Esophagus squamous epithelium (tissue), 5 donors: ENCODE measurements at places on chromosomes 6 and 20.

- DNase-seq: no peak
Observed at GRCh38 chr6:3176562-3177355, 19.4 kb upstream of the TUBB2A start.

GRCh38 chr20:58251979-58252591, 23.6 kb upstream of the ANKRD60 start:
- DNase-seq: no peak

- DNase-seq: no peak
Observed at GRCh38 chr6:86963352-86963751, 26.0 kb downstream of the HTR1E start.

DNA sequence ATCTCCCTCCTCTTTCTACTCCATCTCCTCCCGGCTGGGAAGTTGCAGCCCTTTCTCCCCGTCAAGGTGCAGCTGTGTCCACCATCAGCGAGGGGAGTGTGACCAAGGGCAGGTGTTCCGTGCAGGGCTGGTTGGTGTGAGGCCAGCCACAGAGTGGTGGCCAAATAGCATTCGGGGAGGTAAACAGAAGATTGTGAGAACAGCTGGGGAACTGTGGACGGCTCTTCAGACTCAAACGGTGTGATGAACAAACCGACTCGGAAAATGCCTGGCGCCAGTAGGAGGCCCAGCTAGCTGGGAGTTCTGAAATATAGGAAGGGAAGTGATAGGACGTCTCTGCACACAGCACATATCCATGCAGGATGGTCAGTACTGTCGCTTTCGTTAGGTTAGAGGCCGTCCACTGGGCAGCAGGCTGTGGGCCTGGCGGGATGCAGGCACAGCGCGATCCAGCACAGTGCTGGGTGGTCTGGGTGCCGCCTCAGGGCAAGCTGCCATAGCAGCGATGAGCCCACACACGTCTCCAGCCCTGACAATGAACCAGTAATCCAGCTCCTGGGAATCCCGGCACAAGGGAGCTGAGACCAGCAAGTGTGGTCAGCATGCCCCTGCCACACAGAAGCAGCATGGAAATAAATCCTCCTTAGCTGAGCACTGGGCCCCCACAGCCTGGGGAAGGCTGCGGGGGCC, 258.1 kb downstream of the TAF4 start:
- no peak for DNase-seq

- DNase-seq: no peak
Observed at GRCh38 chr6:47698342-47698787, at the start of gene ADGRF4. Gene ADGRF4, plus strand, starts transcription at chr6:47698580. Its CDS starts 8,666 bp downstream, at chr6:47707246.

GRCh38 chr6:134223796-134224420, 94.0 kb downstream of the SGK1 start:
- DNase-seq: no peak

GRCh38 chr6:153553627-153554026, 422.5 kb upstream of the RGS17 start:
- DNase-seq: no peak

- DNase-seq: no peak
Observed at GRCh38 chr20:41260734-41261220, 56.8 kb downstream of the ZHX3 start.

GRCh38 chr6:169248521-169248971, 5.1 kb downstream of the THBS2 start:
- DNase-seq: no peak

GRCh38 chr6:35295521-35296315, 1.9 kb upstream of the DEF6 start:
- no peak for DNase-seq

- no peak for DNase-seq
Observed at GRCh38 chr6:38171997-38172738, 352.6 kb downstream of the ZFAND3 start.

DNA sequence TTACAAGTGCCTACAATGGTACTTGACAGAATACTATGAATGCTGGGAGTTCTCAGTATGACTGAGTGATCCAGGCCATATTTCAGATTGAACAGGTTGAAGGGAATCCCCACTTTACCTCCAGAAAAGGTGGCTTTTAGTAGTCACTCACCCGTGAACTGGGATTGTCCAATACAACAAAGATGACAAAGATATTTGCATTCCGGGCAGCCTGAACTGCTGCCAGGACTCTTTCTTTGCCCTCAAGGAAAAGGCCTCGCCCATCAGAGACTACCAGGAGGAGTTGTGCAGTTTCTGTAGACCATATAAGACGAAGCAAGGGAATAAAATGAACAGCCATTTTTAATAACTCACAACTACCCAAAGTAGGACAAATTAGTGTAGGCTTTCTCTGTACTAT, 6.3 kb upstream of the LYRM2 start:
- DNase-seq: no peak

- no peak for DNase-seq
Observed at GRCh38 chr6:113763311-113763766, 93.8 kb upstream of the MARCKS start.

GRCh38 chr6:63486196-63486595, 86.1 kb upstream of the LOC128125822 start:
- DNase-seq: no peak

DNA sequence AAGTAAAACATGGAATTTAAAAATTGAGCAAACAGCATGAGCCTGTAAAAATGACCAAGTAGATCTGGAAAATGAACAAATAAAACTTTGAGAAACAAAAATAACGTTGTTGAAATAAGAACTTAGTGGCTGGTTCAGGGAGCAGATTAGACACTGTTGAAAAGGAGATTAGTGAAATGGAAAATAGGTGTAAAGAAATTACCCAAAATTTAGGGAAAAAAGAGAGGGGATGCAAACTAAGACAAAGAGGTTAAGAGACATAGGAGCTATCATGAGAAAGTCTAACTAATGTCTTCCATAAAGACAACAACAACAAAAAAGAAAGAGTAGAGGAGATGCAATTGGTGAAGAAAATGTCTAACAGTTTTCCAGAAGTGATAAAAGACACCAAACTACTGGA, 29.0 kb downstream of the APCDD1L start:
- DNase-seq: no peak

- no peak for DNase-seq
Observed at GRCh38 chr20:12466915-12467314, 541.9 kb upstream of the SPTLC3 start.

GRCh38 chr20:1908191-1908590, 13.0 kb downstream of the SIRPA start:
- DNase-seq: no peak

DNA sequence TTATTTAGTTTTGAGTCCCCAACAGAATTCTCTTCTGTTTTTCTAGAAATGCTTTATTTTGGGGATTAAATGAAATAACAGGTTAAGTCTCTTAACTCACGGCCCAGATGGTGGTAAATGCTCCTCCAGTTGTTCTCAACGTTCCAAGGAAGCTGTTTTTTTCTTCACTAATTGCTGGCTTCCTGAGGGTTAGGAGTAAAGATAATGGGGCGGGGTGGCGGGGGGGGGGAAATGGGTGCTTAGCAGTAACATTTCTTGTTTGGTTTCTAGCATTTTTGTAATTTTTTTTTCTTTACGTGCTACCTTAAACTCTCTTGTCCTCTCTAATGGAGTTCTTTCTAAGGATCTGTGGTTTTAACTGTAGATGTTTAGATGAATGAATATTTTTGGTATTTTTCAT, 2.2 kb downstream of the SRSF3 start:
- DNase-seq: no peak

- no peak for DNase-seq
Observed at GRCh38 chr6:137389150-137389704, 105.0 kb downstream of the OLIG3 start.

DNA sequence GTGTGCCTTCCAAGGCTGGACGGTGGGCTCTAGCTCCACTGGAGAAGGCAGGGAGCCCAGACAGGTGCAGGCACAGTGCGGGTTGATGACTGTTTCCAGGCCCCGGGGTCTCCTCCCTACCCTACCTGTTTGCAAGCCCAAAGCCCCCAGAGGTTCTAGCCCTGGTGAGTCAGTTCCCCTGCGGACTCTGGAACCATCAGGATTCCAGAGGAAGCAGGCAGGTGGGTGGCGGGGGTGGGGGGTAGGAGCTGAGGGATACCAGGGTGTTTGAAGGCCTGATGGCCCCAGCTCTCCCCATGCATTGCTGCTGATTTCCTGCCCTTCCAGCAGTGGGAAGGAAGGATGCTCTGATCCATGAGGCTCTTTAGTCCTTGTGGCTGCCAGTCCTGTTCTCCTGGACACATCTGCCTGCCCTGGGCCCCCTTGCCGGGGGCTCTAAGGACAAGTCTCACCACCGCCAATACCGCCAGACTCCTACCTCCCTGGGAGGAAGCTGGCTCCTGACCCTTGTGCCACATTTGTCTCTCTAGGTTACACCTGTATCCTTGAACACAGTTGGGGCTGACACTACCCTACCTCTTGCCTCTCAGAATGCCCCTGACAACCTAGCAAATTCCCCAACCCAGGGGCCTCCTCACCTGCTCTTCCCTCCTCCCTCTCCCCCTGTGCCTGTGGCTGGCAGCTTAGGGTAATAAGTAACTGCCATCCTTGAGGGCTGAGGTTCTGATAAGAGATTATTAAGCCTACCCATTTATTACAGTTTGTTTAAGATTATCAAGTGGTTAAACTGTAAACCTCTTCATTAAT, 21.7 kb downstream of the KCNK5 start:
- no peak for DNase-seq

DNA sequence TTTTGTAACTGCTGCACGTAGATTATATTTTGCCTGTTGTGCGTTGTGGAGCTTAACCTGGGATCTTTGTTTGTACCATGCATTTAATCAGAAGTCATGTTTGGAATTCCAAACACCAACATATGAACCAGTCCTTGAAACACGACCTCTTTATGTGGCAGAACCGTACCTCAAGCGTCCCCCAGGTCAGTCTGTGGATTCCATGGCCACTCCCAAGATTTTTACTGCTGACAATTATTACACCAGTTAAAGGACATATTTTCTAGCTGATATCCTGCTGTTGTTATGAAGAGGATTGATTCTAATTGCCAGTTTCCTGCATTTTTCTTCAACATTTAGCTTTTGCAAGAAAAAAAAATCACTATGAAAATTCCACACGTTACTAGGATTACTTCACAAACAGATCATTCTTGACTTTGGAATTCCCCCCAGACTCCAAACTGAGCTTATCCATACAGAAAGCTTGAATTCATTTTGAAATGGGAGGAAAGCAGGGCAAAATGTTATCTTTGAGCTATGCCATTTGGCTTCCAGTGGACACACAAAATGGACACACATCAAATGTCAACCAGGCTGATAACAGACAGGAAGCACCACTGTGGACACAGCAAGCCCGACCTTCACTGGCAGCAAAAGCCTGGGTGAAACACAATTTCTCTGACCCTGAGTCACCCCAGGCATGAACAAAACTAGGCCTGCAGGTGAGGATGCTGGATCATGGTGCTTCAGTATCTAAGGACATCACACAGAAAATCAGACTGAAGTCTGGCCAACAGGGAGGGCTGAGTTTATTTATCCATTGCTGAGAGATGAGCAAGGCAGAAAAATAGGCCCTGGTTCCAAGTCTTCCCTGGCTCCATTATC, 542.9 kb upstream of the JAG1 start:
- no peak for DNase-seq

DNA sequence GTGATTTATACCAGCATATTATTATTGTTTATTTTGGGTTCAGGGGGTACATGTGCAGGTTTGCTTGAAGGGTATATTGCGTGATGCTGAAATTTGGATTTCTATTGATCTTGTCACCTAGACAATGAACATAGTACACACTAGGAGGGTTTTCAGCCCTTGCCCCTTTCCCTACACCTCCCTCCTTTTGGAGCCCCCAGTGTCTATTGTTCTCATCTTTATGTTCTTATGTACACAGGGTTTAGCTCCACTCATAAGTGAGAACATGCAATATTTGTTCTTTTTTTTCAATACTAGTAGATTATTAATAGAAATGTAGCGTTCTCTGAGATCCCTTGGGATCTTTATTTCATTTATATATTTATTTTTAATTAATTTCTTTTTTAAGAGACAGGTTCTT, 79.2 kb upstream of the MRAP2 start:
- DNase-seq: no peak

- no peak for DNase-seq
Observed at GRCh38 chr6:165417278-165417865, 108.0 kb upstream of the C6orf118 start.

- DNase-seq: no peak
Observed at GRCh38 chr6:153485072-153485471, 354.0 kb upstream of the RGS17 start.

- DNase-seq: no peak
Observed at GRCh38 chr20:21342656-21343345, 39.7 kb downstream of the XRN2 start.

- DNase-seq: no peak
Observed at GRCh38 chr20:50196248-50196647, 5.6 kb downstream of the CEBPB start.

GRCh38 chr20:3651204-3651962, 11.8 kb downstream of the GFRA4 start:
- no peak for DNase-seq

- no peak for DNase-seq
Observed at GRCh38 chr6:170298688-170299087, 7.8 kb upstream of the DLL1 start.
